Vagina (tissue), 2 donors: ENCODE measurements at places on chromosomes 13 and 19.

DNA sequence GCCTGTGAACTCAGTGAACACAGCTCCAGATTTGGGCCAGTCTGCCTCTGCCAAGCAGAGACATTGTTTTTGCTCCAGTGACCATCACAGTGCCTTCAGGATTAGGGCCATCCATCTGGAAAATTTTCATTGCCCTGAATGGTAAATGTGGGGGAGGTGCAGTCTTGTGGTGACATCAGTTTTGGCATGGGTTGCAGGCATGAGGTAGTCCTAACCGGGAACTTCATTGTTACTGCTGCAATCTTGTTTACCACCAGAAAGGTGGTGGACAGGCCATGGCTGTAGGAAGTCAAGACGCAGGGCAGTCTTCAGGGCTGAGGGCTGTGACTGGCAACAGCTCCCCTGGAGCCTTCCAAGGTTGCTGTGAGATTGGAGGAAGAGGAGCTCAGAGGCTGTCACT lies 55.2 kb downstream of the SPATA13 start:
- no peak for DNase-seq

DNA sequence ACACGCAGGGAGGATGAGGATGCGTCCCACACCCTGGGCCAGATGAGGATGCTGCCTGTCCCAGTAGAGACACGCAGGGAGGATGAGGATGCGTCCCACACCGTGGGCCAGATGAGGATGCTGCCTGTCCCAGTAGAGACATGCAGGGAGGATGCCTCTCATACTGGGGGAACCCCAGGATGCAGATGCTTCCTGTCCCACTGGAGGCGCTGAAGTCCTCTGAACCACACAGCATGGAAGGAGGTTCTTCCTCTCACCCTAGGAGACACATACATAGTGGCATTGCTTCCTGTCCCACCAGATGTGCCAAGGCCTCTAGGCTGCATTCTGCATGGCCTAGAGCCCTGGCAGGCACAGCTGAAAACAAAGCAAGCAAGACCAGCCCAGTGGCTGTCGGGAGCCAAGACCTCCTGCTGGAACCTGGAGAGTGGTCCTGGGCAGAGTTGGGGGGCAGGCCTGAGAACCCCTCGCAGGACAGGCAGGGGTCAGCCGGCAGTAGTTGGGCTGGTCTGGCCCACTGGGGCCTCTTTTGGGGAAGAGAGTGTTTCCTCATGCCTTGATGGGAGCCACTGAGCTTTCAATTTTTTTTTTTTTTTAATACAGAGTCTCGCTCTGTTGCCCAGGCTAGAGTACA lies 4.3 kb downstream of the HPN start:
- DNase-seq: no peak

DNA sequence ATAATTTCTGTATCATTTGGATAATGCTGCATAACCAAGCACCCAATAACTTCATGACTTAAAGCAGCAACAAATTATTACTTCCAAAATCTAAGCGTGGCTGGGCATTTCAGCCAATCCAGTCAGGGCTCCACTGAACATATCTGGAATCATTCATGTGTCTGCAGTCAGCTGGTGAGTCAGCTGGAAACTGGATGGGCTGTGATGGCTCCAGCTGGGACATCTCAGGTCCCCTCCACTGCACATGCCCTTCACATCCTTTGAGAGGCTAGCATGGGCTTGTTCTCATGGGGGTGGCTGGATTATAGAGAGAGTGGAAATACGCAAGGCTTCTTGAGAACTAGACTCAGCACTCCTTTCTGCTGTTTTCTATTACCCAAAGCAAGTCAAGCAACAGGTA lies 961.9 kb downstream of the DIAPH3 start:
- no peak for DNase-seq

GRCh38 chr13:90793261-90793820 lies 554.1 kb upstream of the MIR17HG start:
- no peak for DNase-seq
